ENCODE measurements at places on chromosomes 1 and 21. TPM values are rescaled to one million over a fixed set of nuclear protein-coding genes. Genes with fewer than 3 reads are reported as not detected.

DNA sequence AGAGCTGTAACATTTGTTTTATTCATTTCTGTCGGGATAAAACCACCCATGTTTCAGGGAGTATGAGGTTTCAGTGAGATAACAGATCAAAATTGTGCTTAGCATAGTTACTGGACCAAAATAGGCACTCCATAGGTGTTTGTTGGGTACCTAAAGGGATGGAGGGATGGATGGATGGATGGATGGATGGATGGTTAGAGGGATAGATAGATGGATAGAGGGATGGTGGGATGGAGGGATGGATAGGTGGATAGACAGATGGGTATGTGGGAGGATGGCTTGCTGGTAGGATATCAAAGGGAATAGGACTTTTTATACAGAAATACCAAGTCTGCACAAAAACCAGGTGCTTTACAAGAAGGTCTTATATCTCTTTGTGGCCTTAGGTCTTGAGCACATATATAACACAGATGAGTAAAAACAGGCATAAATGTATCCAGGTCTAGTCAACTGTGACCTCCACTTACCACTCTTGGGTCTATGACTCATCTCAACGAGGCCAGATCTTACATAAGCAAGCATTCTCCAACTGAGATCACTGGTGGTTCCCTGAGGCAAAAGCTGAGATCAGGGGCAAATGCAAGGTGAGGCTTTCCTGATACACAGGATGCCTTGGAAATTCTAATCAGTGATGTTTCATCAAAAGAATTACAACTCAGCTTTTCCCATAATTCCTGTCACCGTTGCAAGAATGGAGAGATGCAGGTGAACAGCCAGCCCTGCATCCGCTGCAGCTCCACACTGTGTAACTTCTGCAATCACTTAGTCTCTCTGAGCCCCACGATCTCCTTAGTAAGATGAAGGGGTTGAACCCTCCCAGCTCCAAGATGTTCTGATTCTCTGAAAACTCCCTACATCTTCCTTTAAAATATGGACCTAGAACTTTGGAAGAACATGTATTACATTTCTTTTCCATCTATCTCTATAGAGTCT lies 32.0 kb downstream of the PTAFR start:
- DNase-seq: no peak

SPRR3 gene
- total RNA-seq: not detected

DNA sequence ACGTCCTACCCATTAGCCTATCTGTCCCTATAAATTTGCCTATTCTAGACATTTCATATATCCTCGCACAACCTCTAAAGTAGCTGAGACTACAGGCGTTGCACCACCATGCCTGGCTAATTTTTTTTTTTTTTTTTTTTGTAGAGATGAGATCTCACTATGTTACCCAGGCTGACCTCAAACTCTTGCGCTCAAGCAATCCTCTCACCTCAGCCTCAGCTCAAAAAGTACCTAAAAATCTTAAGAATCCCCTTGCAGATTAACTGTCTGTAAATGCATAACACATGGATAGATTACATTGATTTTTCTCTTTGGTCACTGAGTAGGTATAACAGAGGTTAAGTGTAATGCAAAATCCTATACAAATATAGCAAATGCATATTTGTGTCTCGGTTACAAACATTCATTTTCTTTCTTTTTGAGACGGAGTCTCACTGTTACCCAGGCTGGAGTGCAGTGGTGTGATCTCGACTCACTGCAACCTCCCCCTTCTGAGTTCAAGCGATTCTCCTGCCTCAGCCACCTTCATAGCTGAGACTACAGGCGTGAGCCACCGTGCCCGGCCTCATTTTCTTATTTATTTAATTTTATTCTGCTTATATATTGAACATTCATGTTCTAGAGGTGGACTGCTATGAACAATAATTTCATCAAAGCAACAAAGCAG lies 2.3 kb downstream of the HORMAD1 start:
- no peak for DNase-seq

AMY1A gene
- not detected for total RNA-seq

- no peak for DNase-seq
These were observed 261.3 kb upstream of the CHRM3 start for GRCh38 chr1:239125027-239125426.

OLFML3 gene
- 31.1 TPM for total RNA-seq

DNA sequence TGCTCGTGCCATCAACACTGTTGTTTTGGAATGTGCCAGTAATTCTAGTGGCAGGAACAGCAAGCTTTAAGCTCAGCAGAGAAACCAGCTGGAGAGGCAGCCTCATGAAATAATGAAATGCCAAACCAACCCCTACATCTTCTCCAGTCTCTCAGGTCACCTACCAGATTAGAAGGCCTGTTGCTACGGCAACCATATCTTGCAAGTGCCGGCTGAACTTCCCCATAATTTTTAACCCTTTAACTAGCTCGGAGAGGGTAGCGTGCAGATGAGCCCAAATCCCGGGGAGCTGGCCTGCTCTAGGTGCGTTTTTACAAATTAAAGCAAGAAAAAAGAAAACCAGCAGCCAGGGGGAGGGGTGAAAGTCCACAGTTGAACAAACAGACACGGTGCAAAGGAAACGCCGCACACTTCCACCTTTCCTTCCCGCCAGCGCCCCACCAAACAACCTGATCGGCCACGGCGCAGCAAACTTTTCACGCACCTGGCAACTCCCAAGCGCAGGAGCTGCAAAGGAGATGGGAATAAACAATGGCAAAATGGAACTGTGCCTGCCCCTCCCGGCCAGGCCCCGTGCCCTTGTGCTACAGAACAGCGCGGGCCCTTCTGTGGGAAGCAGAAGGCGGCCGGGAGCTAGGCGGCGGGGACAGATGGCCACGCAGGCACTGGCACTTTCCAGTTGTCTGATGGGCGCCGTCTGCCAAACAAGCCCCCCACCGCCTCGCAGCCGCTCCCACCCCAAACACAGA lies 50.1 kb downstream of the SSBP3 start:
- no peak for DNase-seq

DNA sequence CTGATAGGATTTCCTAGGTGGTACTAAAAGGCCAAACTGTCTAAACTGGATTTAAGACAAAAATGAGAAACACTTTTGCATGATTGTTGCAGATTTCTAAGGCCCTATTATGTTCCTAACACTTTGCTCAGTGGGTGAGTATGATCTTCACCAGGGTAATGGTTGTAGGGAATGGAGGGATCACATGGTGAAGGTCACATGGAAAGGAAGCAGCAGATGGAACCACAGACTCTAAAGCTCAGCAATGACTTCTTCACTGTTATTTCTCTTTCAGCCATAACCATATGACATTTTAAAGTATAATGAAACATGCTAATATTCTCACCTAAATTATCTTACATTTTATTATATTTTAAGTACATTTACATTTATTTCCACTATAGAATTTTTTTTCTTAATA lies 51.5 kb downstream of the CHRM3 start:
- no peak for DNase-seq

DNA sequence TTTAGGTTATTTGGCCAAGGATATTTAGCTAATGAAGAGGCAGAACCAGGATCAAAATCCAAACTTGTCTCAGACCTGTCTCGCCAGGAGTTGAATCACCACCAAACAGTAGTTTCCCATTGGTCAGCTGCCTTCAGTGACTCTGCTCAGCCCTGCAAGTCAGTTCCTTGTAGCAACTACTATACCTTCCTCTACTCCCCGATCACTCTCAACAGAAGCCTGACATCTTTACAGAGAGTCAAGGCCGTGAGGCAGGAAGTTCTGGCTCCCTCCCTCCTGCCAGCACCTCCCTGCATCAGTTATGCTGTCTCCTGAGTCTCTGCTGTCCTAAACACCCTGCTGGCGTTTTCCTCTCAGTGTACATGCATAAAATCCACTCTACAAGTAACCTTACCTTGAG lies 13.2 kb downstream of the PSMD4 start:
- no peak for DNase-seq

DNA sequence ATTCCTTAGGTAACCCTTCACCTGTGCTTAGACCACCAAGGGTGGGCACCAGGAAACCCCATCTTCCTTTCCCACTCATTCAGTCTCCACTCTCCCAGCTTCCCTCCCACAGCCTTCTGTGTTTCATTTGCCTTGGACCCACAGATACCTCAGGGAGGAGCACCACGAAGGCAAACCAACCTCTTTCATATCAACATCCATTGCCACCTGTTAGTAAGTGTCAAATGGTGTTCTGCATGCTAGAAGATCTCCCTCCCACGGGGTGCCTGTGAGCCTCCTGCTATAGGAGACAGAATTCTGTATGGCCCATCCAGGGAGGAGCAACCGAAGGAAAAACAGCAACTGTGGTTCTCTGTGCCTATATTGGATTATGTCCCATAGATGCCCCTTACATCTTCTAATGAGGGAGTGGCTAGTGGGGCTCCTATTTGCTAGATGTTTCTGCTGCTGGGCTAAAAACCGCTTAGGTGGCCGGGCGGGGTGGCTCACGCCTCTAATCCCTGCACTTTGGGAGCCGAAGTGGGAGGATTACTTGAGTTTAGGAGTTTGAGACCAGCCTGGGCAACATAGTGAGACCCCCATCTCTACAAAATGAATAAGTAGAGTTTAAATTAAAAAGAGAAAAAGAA lies 25.6 kb upstream of the SCCPDH start:
- DNase-seq: no peak

- no peak for DNase-seq
These were observed 34.4 kb downstream of the PALMD start for GRCh38 chr1:99680270-99680669.

MAP10 gene
- 4.3 TPM for total RNA-seq

CPLANE2 gene
- 5.8 TPM for total RNA-seq

HEYL gene
- 33.3 TPM for total RNA-seq
